ENCODE measurements at places on chromosomes 5 and 9. TPM values are rescaled to one million over a fixed set of nuclear protein-coding genes. Genes with fewer than 3 reads are reported as not detected.

The TLN1 gene
- 16.3 TPM for total RNA-seq

The GGTA1 gene
- total RNA-seq: 2.4 TPM

The XRCC4 gene
- total RNA-seq: 9.4 TPM

The PHF24 gene
- total RNA-seq: 19.2 TPM

The KLF4 gene
- 2.0 TPM for total RNA-seq

The PKD2L2 gene
- not detected for total RNA-seq
